G401 (cell line): ENCODE measurements at places on chromosomes 4 and X. TPM values are rescaled to one million over a fixed set of nuclear protein-coding genes. Genes with fewer than 3 reads are reported as not detected.

GRCh38 chrX:130165181-130165702 is 399 bp downstream of the AIFM1 start:
- no peak for DNase-seq

GRCh38 chr4:10095296-10095991 is 21.2 kb downstream of the WDR1 start:
- no peak for DNase-seq

DNA sequence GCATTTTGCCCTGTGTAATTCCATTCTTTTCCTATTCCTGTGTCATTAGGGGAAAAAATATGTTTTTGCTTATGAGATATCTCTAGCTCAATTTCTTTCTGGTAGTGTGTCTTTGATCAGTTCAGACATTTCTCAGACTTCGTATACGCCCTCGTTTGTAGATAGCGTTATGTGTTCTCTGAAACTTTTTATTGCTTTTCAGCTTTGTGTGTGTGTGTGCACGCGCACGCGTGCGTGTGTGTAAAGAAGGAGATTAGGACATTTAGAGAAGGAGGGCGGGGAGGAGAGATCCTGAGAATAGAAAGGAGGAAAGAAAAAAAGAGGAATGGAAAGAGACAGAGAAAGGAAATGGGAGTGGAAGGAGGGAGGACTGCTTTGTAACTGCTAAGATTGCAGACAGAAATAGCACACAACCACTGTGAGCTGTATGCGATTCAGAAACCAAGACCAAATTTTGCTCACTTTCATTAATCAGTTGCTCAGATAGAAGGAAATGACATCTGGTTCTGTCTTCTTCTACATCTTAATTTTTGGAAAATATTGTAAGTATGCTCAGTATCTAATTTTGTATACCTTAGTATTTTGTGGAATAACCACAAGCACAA is at the start of gene RXFP1:
Gene RXFP1 (plus strand): TSS at position 399 of the 605 bp plus-strand sequence. CDS start 95 bp downstream, at position 494.
- no peak for DNase-seq

DNA sequence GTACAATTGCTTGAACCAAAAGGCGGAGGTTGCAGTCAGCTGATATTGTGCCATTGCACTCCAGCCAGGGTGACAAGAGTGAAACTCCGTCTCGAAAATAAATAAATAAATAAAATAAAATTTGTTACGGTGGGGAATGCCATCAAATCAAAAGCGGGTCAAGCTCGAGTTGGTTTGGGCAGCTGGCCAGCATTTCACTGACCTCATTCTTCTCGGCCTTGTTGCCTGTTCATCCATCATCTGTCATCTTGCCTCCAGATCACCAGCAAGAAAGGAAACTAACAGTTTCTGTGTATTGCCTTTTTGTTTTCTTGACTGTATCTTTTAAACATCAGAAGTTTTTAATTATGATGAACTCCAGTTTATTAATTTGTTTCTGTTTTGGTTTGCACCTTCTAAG is 31.5 kb upstream of the KLHL2 start:
- peak; percentile 15 for DNase-seq

GRCh38 chr4:81724925-81725329 is 253.2 kb upstream of the RASGEF1B start:
- no peak for DNase-seq

Gene DLG3
- 24.0 and 28.0 TPM in 2 replicates for total RNA-seq

Gene OCRL
- total RNA-seq: 24.2 and 35.0 TPM in 2 replicates
